ENCODE measurements at places on chromosomes 2 and 18. TPM values are rescaled to one million over a fixed set of nuclear protein-coding genes. Genes with fewer than 3 reads are reported as not detected.

Gene AQP12A
- not detected for total RNA-seq

Gene ATG16L1
- 29.0 TPM for total RNA-seq

Gene CHST10
- 14.1 TPM for total RNA-seq

Gene EPB41L3
- total RNA-seq, result not detected

Gene CELF4
- total RNA-seq, result not detected

Gene CCDC150
- 8.8 TPM for total RNA-seq

Gene CNNM4
- 7.2 TPM for total RNA-seq

Gene TPO
- total RNA-seq, result not detected

Gene BCL2
- 74.9 TPM for total RNA-seq

Gene FIGLA
- not detected for total RNA-seq

Gene SERPINB3
- not detected for total RNA-seq

Gene PSMA8
- 1.6 TPM for total RNA-seq

Gene DSG2
- total RNA-seq, result 0.15 TPM

Gene CERKL
- not detected for total RNA-seq

Gene IL36RN
- not detected for total RNA-seq

Gene SLC16A14
- 0.84 TPM for total RNA-seq

Gene ATP8B1
- total RNA-seq, result 0.15 TPM

Gene AFF3
- total RNA-seq, result 0.71 TPM

Gene POTEC
- total RNA-seq, result not detected

Gene KIAA2012
- total RNA-seq, result not detected

Gene LHCGR
- not detected for total RNA-seq

Data from activated CD8-positive, alpha-beta memory T cell treated with anti-CD3 and anti-CD28 coated beads for 36 hours (primary cell).